T-helper 22 cell (primary cell): ENCODE measurements at places on chromosomes 1 and 21.

DNA sequence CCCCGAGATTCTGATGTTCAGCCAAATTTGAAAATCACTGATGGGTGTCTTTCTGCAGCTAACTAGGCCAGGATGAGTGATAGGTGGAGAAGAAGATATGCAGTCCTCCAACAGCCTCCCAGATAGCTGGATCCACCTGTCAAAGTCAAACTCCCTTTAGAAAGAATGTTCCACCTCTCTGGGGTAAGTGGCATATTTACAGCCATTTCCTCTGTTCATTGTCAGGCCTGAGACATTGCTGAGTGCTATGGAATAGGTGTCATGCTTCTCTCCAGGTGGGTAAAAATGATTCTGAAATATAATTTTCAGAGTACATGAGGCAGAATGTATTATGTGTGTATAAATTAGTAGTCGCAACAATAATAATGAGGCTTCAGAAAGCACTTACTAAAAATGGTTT is 316.8 kb downstream of the TTLL7 start:
- no peak for DNase-seq

DNA sequence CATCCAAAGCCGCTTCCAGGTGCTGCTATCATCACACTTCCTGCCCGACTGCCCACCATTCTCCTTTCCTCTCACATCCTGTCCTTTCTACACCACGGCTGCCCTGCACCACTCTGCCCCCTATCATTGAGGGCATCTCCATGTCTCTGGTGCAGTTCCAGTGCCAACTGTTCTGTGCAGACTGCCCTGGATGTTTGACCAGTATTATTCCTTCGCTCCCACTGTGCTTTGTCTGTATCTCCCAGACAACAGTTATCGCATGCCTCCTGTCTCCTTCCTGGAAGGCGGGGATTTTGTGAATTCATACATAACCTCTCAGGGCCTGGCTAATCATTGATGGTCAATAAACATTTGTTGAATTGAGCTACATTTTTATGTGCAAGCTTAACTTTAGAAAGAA is 63.6 kb upstream of the GNG12 start:
- no peak for DNase-seq

DNA sequence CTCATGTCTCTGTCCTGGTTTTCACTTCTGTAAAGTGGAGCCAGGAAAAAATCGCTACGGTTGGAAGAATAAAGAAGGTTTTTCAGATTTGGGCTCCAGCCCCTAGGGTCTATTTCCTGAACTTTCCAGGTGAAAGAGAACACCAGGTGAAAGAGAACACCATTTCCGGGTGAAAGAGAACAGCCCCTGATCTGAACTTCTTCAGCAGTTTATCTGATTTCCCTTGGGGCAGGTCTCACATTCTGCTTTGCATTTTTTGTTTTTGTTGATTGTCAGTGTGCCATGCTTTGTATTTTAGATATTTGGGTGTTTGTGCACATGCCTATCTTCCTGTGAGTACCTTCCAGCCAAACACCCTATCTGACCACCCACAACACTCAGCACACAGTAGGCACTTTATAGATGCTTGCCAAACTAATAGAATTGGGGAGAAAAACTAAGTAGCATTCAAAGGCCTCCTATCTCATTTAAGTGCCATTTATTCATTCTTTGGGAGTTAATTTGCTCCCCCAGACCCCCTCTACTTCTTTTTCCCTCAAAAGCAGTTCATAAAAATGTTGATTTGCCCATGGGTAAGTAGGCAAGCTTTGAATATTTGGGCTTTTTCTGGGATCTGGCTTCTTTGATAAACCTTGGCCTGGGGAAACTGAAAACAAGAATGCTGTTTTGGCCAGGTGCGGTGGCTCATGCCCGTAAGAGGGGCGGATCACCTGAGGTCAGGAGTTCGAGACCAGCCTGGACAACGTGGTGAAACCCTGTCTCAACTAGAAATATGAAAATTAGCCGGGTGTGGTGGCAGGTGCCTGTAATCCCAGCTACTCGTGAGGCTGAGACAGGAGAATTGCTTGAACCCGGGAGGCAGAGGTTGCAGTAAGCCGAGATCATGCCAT is 2.2 kb downstream of the NAV1 start:
- no peak for DNase-seq

DNA sequence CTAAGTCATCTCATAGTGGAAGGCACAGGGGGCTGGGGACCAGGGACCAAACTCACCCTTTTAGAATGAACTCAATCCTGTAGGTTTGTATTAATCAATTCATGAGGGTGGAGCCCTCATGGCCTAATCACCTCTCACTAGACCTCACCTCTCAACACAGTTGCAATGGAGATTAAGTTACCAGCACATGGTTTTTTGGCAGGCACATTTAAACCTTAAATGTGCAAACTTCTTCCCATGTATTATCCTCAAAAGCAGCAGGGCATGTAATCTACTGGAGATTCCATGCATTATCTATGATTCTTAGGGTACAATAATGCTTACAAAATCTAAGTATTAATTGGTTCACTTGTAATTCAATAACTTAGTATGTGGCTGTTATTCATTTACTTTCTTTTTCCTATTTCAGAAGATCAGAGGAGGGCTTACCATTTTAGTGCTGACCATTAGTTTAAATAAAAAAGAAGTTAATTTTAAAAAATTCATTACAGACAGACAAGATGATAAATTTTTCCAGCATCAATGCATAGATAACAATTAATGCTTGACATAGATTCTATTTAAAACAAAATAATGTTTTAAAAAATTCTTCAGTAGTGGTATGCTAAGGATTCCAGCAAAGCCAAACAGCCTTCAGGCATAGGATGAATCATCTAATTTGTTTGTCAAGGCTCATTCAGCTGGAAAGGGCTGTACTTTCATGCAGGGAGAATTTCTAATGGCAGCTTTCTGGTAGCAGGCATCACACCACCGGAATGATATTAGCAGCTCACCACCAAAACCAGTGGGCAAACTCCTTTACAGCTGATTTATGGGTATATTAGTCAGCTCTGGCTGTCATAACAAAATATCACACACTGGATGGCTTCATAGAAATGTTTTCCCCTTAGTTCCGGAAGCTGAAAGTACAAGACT is 124.6 kb upstream of the ZNF648 start:
- no peak for DNase-seq

DNA sequence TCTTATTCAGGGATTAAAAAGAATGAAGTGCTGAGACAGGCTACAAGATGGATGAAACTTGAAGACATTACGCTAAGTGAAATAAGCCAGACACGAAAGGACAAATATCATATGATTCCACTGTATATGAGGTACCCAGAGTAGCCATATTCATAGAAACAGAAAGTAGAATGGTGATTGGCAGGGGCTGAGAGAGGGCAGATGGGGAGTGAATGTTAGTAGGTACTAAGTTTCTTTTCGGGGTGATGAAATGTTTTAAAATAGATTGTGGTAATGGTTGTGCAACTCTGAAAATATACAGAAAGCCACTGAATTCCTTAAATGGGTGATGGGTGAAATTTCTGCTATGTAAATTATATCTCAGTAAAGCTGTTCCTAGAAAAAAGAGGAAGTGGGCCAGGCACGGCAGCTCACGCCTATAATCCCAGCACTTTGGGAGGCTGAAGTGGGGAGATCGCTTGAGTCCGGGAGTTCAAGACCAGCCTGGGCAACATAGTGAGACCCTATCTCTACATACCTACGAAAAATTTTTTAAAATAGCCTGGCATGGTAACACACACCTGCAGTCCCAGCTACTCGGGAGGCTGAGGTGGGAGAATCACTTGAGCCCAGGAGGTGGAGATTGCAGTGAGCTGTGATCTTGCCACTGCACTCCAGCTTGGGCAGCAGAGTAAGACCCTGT is 15.9 kb downstream of the SLC27A3 start:
- no peak for DNase-seq
